ENCODE measurements at places on chromosomes 11 and 22.

DNA sequence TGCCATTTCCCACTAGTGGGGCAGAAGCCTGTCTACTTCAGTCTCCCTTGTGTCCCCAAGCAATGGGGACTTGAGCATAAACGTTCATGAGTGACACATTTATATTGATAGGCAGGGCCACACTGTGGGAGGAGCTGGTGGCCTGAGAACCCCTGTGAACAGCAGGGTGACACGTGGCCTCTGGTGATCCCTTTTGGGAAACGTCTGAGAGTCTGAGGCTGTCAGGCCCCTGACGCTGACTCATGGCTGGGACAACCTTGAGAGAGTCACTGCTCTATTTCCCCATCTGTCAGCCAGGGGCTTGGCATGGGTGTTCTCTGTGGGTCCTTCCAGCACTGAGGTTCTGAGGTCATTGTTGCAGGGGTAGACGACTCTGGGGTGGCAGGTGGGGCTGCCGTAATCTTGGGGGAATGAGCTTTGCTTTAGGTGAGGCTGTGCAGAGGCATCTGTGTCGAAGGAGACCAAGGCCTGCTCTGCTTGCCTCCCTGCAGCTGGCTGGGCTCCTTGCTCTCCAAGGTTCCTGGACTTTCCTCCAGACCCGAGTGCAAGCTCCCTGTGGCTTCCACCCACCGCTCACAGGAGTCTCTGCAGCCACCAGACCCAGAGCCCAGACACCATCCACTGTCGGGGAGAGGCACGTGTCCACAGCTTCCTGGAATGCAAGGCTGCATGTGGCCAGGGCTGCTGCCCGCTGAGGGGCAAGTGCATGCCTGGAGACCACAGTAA, 54.7 kb downstream of the SMIM38 start:
- peak; percentile 16 for DNase-seq

- DNase-seq: no peak
Measured at GRCh38 chr22:44127356-44127755, 53.4 kb upstream of the PARVG start.

DNA sequence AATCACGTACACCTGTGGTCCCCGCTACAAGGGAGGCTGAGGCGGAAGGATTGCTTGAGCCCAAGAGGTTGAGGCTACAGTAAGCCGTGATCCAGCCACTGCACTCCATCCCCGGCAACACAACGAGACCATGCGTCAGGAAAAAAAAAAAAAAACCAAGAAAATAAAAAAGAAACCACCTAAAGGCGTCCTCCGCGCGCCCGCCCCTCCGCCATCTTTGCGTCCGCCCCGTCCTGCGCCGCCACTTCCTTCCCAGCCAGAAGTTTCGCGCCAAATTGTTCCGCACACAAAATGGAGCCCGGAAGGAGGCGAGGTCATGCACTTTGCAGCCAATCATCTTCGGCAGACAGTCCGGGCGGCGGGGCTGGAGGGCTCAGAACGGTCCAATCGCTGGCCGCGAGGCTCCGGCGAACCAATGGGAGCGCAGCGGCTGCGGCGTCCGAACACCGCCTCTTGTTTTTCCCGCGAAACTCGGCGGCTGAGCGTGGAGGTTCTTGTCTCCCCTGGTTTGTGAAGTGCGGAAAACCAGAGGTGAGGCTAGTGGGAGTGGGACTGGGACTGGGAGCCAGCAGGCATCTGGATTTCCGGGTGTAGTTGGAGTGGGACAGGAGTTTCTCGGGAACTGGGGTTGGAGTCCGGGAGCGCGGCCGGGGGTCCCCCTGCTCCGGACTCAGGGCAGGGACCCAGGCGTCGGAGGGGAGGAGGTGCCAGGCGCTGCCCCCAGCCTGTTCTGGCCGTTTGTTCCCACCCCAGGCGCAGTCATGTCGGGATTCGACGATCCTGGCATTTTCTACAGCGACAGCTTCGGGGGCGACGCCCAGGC, at the start of gene MCM5:
MCM5 (plus strand) TSS at position 463 of the 823 bp plus-strand sequence; CDS start at position 762, 299 bp downstream.
- peak; percentile 99 for DNase-seq

- DNase-seq: no peak
Measured at GRCh38 chr11:9594267-9595046, 21.0 kb downstream of the WEE1 start.

DNA sequence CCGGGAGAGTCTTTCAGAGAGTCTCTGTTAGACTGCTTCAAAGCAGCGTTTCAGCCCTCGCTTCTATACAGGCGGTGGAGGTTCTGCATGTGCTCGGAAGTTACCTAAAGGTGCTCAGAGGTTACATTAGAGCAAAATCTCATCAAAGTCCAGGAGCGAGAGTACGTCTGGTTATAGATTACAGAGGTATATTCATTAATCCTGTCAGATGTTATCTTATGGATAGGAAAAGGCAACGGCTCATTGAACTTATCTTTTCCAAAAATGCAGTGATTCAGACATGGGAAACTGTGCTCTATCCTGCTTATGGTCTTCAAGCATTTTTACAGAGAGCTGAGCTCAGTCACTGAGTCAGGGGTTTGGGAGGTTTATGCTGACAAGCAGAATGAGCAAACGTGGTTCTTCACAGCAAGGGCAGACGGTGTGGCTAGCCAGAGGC, 9.1 kb upstream of the ZBED5 start:
- DNase-seq: no peak

- DNase-seq: peak; percentile 85
Measured at GRCh38 chr22:49657275-49657973, 170.2 kb downstream of the BRD1 start.

- no peak for DNase-seq
Measured at GRCh38 chr11:86374586-86374985, at the start of gene CCDC81. Gene CCDC81 (plus strand): TSS chr11:86374887. CDS start chr11:86375164, 277 bp downstream.

- DNase-seq: no peak
Measured at GRCh38 chr11:64268025-64268892, 16.2 kb downstream of the BAD start.

- DNase-seq: no peak
Measured at GRCh38 chr22:40387746-40388145, 17.4 kb downstream of the SGSM3 start.

DNA sequence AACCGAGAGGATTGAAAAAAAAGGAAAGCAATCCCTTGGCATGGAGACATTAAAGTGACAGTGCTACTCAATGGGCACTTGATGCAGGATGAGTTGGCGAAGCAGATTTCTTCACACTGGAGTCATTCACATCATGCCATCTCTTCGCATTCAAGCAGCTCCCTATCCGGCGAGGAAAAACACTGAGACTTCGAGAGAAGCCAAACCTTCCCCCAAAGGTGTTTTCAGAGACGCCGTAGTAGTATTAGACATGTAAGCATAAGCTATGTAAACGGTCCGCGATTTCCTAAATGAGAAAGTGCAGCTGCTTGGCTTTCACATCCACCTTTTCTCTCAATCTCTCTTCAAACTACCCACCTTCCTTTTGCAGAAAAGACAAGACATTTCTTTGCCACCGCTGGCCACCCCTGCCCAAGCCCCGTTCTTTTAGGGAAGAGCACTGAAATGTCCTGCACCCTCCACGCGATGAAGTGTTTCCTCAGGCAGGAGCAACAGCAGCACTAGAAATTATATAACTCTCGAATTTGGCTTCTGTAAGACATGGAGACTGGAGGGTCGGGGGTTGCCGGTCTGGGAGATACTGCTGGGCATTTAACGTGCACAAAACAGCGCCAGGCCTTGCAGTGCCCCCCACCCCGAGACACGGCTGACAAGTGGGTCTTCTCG, at the start of gene DLG2:
DLG2 (minus strand) TSS at position 13 of the 666 bp plus-strand sequence.
- peak; percentile 15 for DNase-seq

GRCh38 chr11:2553198-2553597, 108.4 kb downstream of the KCNQ1 start:
- DNase-seq: no peak

GRCh38 chr22:22731374-22731676, 86.9 kb downstream of the GGTLC2 start:
- DNase-seq: no peak

DNA sequence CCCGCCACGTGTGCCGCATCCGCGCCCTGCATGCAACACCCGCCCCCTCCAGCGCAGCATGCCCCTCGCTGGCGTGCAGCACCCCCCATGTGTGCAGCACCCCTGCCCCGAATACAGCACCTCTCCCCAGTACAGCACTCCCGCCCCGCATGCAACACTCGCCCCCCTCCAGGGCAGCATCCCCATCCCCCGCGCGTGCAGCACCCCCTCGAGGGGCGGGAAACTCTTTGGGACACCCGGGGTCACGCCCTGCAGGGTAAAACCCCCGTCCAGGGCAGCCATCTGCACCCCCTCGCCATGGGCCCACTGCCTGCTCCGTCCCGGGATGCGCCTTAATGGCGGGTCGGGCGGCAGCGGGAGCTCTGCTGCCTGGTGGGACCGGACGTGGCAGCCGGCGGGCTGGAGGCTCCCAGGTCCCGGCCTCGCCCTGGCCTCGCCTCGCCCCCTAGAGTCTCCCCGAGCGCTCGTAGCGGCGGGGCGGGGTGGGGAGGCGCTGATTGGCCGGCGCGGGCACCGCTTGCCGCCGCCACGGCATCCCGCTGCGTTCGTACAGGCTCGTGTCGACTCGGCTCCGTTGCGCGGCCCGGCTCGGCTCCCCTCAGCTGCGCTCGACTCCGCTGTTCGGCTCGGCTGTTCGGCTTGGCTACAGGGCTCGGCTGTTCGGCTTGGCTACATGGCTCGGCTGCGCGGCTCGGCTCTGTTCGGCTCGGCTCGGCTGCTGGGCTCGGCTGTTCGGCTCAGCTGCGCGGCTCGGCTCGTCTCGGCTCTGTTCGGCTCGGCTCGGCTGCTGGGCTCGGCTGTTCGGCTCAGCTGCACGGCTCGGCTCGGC, 417 bp upstream of the BRSK2 start:
- peak; percentile 96 for DNase-seq

GRCh38 chr11:133907216-133907615, 49.6 kb downstream of the IGSF9B start:
- no peak for DNase-seq

DNA sequence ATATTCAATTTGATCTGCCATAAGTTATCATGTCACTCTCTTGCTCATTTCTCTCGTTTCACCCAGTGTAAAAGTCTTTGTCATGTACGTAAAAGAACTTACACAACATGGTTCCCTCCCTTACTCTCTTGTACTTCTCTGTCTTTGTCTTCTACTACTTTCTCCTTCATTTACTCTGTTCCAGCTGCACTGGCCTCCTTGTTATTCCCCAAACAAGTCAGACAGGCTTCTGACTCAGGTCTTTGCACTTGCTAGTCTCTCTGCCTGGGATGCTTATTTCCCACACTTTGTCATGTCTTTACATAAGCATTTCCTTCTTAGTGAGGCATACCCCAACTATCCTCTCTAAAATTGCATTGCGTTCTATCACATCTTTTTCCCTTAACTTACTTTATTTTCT, 117.3 kb downstream of the CYP2R1 start:
- DNase-seq: no peak

GRCh38 chr11:96162816-96163499, 180.0 kb downstream of the MAML2 start:
- no peak for DNase-seq

DNA sequence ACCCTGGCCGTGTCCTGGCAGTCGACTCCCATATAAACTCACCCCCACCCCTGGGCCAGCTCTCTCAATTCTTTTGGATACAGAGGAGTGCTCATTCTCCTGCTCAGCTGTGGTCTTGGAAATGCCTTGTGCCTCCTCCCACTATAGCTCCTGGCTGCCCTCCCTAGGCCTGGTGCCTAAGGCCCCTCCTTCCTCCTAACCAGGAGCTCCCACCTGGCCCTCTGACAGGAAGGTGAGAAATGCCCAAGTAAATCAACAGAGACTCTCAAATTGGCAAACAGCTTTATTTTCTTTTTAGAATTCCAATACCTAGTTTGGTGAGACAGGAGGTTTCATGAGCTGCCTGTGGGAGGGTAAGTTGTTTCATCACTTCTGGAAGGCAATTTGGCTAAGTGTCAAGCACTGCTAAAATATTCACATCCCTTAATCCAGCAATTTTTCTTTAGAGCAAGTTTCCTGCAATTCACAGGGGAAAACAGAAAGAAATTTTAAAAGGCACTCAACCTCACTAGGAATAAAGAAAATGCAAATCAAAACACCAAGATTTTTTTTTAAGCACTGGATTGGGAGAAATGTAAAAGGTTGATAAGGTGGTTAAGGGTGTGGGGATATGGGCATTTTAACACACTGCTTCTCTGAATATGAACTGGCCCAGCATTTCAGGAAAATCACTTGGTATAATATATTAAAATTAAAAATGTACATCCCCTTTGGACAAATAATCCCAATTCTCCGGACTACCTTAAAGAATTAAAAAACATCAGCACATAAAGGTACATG, 209.7 kb upstream of the ARHGAP20 start:
- DNase-seq: no peak

DNA sequence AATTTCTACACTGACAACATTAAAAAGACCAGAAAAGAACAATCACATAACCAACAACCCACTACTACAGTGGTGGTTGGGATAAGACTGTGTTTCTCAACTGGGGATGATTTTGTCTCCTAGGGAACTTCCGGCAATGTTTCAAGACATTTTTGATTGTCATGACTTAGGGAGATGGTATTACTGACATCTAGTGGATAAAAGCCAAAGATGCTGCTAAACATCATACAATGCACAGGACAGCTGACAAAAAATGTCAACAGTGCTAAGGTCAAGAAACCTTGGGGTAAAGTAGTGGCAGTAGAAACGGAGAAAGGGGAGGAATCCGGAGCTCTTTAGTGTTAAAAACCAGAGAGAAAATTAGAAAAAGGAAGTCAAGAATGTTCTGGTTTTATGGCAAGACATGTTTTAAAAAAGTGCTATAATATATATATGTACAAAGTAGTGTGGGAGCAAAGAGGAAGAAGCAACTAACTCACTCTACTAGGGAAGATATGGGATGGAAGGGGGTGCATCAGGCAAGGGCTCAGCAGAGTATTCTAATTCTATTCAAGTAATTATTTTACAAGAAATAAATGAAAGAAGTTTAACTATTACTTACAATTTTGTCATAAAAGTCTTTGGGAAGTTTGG, 37.2 kb downstream of the CKAP5 start:
- DNase-seq: peak; percentile 15

DNA sequence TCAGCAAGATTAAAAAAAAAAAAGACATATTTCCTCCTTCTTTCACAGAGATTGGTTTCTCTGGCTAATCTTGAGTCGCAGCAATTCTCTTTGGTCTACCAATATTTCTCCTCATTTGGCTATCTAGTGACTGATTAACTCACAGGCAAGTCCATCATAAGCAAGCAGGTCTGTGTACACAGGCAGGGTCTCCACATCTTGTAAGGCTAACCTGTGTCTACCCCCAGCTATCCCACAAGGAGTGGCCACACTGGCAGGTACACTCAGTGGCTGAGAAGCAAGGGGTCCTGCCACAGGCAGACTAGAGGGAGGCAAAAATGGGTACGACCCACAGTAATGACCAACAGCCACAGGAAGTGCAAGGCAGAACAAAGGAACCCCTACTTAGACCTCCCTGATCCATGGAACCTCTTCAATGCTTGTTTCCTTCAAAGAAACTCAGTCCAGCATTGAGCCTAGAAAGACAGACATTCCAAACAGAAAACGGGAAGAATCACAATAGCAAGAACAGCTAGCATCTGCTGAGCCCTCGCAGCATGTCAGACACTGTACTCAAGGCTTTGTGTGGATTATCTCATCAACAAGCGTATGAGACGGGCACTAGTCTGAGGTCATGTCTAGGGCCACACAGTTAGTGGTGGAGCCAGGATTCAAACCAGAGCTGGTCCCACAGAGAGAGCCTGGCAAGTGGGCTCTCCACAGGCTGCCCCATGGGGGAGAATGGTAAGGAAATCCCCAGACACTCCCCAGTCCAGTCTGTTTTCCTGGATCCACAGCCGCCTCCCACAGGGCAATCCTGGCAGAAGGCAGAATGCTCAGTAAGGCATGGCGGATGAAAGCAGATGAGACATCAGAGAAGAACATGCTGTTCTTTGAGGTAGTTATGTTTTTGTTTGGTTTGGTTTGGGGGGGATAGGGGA, 34.3 kb downstream of the PLEKHA7 start:
- no peak for DNase-seq

All from activated CD4-positive, alpha-beta T cell treated with anti-CD3 and anti-CD28 coated beads, Interleukin-2, amount 50 U/mL, for 16 hours (primary cell).